ENCODE measurements at places on chromosomes 16 and 17.

DNA sequence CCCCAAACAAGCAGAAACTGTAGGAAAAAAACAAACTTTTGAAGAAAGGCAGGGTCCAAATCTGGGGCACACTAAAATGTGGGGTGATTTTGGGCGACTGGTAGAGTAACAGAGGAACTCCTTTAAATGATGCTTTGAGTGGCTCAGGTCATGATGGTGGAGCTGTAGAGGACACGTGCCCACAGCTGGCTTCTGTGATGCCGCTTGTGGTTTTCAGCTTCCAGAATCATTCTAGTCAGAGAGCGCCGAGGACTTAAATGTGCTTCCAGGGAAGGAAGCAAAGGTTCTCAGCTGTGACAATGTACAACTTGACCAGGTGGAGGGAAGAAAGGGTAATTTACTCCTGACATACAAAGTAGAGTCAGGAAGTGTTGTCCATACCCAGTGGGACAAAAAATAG lies 162.4 kb downstream of the LGALS9B start:
- DNase-seq = no peak

DNA sequence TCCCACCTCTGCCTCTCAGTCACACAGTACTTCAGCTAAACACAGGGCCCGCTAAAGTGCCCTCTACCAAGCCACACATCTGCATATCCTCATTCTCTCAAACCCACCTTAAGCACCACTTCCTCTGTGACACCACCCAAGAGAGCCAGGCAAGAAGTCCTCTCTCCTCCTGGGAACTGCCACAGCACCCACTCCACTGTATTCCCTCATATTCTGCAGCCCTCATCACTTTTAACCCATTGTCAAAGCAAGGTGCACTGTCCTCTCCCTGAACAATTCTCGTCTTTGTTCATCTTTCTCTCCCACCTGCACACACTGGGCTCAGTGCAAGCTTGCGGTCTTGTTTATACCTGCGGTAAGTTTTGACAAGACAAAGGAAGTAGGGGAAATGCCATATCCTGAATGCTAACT lies 13.6 kb downstream of the CHD9 start:
- no peak for DNase-seq

DNA sequence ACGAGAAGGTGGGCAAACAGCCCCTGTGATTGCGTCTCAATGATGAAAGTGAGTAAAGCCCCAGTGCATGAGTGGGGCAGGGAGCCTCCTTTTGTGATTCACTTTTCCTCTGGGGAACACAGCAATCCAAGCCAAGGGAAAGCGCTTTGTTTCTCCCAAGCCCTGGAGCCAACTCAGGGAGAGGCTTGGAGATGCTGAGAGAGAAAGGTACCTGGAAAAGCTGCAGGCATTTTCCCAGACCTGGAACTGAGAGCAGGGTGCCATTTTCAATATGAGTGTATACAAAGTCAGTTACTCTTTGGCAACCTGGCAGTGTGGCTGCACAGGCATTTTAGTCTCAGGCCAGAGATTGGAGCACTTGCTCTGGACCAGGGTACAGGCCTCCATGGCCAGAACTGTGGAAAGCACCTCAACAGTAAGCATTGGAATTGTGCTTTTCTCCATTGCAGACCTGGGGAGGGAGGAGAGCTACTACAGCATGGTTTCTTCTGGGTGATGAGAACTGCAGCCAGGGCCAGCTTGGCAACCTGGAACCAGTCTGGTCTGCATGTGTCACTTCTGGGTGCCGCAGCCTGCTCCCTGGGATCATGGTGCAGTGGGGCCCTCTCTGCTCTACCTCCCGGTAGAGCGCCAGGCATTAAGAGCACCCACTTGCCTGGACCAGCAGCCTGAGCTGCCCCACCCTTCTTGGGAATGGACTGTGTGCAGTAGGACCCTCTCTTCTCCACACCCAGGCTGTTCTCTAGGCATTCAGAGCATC lies 89.0 kb upstream of the CDH5 start:
- DNase-seq = no peak

GRCh38 chr17:61492759-61493526 lies 40.7 kb downstream of the TBX4 start:
- DNase-seq = peak; percentile 44

DNA sequence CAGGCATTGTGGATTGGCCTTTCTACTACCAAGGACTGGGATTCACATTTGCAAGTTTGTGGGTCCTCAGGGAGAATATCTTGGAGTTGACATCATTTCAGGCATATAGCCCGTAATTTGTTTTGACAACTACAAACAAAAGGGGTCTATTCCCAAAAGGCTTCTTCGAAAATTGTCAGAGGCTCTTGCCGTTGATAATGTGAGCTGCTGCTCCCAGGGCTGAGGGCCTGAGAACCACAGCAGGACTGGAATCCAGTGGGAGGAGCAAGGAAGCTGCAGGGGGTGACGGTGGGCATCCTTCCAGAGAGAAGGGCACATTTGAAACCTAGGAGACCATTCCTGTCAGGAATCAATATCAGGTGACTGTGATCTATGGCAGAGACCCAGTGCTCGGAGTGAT lies 761.6 kb upstream of the RBFOX1 start:
- no peak for DNase-seq

Data from astrocyte (in vitro differentiated cells and primary cell).